Small intestine (tissue), 16 donors: ENCODE measurements at places on chromosomes 2 and 18.

- DNase-seq: peak; percentile 58
Observed at GRCh38 chr2:86366651-86367498, 29.4 kb upstream of the REEP1 start.

GRCh38 chr18:25896178-25896780 is 194.1 kb downstream of the SS18 start:
- DNase-seq: peak; percentile 36

DNA sequence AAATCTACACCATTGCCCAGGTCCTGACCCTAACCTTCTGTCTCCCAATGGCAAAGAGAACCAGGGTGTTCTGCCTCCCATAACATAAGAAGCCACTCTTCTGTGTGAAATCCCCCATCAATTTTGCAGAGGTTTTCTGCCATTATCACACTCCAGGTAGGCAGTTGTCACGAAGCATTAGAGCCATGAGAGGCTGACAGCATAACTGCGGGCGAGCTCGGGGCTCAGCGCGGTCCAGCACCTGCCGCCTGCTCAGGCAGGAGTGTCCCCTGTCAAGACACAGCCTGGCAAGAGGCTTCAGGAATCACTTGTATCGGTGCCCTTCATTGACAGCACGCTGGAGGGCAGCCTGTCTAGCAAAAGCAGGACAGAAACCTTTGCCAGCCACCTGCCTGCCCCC is 251.2 kb downstream of the SATB2 start:
- no peak for DNase-seq

- DNase-seq: peak; percentile 72
Observed at GRCh38 chr18:22428672-22429071, 11.0 kb upstream of the CTAGE1 start.

DNA sequence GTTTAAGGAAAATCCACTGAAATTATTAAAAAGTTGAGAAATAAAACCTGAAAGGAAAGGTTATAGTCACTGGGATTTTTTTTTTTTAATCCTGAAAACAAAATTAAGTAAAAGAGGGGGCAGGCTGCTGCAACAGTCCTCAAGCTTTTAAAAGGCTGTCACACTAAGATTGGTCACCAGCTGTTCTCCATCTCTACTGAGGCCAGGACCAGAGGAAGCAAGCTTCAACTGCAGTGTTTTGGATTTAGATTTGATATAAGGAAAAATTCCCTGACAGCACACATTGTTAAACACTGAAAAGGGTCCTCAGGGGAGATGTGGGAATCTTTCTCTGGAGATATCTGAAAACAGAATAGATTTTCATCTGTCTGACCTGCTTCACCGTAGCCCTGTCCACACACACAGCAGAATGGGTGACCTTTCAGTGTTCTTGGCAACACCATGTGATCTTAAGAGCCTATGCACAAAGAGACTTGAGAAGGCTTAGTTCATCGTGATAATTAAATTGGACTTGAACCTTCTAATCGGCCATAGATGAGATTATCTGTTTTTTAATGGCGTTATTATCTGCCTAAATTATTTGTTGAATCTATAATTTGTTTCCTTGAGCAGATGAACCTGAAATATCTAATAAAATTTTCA is 132.0 kb upstream of the BOD1L2 start:
- DNase-seq: peak; percentile 73
